ENCODE measurements at places on chromosomes 7 and 10.

DNA sequence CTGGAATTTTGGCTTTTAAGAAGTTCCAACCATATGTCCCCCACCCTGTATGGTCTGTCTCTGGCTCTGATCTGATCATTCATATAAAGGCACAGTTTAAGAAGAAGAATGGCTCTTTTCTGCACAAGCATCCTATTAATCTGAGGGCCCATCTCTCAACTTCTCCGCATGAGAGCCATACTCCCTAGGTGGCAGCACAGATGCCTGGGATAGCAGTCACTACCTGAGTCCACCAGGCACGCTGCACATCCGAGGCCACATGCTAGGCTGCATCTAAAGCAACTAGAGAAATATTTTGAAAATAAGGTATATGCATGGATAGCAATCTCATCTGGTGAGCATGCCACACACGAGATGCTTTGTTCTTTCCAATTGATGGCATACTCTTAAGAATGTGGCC lies 565.5 kb downstream of the PARD3 start:
- no peak for DNase-seq

- DNase-seq: no peak
These were observed 41.0 kb upstream of the RAPGEF5 start for GRCh38 chr7:22397981-22398380.

DNA sequence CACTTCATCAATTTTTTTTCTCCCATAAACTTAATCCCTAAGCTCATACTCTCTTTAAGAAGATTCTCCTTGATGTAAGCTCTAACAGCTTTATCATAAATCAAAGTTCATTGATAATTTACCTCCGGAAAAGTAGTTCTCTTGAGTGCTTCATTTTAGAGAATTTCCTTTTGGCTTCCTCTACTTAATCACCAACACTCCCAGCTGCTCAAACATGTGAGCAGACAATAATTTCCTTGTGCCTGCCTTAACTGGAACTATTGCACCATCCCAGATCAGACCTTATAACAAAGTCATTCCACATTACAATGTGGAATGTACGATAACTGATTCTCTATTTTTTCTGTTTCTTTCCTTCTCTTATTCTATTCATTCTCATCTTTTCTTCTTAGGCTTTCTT lies 5.9 kb downstream of the FEZF1 start:
- DNase-seq: no peak

DNA sequence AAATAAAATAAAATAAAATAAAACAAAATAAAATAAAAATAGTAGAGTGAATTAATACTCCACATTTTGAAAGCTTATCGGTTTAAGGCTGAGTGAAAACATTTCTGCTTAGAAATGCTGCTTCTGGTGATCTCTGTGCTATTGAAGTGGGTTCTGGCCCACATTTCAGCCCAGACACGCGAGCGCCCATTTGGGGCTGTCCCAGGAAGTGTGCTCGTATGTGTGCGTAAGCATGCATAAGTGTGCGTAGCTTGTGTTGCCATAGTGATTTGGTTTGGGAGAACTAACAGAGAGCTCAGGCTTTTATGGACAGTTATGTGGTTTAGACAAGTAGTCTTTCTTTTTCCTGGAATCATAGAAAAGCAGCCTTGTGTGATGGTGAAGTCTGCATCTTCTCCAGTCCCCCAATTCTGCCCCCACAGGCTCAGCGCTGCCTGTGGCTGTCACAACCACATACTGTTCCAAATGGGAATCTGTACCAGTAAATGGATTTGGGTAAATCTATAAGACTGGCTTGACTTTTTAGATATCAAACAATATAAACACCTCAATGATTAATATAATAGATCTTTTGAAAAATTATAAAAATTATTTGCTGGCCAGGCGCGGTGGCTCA lies 29.8 kb upstream of the PURB start:
- peak; percentile 49 for DNase-seq

- no peak for DNase-seq
These were observed 555.3 kb downstream of the DNAJB9 start for GRCh38 chr7:109125001-109125400.

DNA sequence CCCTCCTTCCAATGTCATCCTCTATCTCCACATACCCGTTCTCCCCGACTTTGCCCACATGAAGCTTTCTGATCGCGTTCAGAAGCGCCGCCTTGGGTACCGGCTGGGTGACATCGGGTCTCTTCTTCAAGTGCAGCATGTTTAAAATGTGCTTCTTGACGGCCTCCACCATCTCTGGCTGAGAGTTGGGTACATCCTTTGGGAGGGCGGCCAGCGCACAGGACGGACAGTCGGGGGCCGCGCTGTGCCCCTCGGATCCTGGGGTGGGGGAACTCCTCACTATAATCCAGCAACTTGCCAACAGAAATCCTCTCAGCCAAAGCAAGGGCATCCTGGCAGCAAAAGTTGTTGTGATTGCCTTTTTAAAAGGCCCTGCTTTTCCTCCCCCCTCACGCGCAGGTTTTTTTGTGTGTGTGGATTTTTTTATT lies 2.8 kb downstream of the INHBA start:
- no peak for DNase-seq

GRCh38 chr10:36266923-36267322 lies 624.8 kb upstream of the FZD8 start:
- DNase-seq: no peak

DNA sequence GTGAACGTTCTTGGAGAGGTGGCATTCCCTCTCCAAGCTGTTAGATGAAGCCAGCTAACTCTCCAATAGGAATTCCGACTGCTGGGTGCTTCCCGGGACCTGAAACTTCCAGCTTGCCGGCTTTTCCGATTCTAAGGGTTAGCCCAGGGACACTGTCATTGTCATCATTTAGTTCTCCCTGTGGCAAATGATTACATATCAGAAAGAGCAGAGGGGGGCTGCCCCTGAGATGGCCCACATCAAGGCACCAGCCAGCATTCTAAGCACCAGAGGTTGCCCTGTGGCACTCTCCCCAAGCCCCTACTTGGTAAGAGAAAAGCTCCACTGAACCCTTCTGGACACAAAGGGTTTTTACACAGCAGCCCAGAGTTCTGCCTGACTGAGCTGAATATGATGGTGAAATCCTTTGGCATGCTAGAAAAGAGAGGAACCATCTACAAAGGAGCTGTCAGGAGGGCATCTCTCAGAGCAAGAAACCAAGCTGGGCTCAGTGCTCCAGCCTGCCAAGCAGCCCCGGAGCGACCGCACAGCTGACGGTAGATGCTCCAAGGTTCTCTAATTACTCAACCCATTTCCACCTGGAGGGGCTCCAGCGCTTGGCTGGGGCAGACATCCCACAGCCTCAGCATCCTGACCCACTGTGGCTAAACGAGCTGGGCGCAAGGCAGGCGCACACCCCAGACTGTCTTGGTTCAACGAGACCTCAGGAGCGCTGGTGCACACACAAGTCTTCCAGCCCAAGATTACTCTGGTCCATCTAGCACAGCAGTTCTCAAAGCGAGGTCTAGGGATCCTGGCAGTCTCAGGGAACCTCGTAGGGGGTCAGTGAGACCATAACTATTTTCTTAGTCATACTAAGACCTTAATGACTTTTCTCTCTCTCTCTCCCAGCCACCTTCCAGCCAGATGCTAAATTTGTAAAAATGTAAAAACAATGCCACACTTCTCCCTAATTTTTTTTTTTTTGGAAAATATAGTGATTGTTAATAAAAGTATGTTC lies 160.5 kb downstream of the GFRA1 start:
- DNase-seq: no peak

DNA sequence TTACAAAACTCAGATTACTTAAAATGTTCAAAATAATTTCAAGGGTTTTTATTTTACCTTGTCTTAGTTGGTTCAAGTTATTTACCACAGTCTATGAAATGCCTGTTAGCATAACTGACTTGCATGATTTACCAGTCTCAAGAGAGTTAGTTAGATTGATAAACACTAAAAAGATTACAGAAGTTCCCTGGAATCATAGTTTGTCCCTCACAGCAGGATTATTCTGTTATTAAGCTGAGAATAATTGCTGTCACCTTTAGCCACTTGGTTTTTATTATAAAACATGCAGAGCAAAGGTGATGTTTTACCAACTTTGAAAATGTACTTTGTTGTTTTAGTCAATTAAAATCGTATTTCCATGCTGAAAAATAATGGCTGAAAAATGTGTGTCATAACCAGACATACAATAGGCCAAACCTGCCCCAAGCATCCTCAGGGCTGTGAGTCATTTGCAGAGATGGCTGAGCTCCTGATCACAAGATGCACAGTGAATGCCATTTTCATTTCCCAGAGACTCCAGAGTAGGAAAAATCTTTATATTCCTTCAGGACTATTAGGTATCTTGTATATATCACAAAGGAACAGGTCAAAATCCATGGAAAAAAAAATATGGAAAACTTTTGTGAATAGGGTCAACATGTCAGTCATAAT lies 87.8 kb upstream of the DKK1 start:
- no peak for DNase-seq

DNA sequence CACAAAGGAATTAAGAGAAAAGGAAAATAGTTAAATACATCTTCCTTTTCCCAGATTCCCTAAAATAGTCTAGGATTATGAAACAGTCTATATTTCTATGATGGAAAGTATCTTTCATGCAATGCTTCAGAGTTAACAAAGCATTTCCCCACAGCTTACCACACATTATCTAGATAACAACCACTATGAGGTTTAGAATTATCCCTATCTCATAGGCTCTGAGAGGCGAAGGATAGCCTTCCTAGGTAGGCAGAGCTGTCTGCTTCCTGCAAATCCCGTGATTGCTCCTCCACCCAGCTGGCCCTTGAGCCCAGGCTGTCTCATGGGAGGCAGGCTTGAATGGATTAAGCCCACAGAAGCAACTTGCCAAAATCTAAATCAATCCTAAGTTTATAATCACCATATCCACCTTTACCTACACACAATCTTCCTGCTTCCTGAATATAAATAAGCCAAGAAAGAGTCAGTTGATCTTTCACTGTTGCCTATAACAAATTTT lies 321.4 kb upstream of the AOAH start:
- no peak for DNase-seq

- no peak for DNase-seq
These were observed 58.6 kb upstream of the ANK3 start for GRCh38 chr10:60448246-60448645.

GRCh38 chr10:1551636-1552338 lies 185.5 kb downstream of the ADARB2 start:
- no peak for DNase-seq

- DNase-seq: no peak
These were observed 49.2 kb downstream of the RHOBTB1 start for GRCh38 chr10:60894786-60895185.

- no peak for DNase-seq
These were observed 7.3 kb upstream of the CABCOCO1 start for GRCh38 chr10:61655335-61655851.

- DNase-seq: no peak
These were observed 124.0 kb upstream of the SAMD8 start for GRCh38 chr10:74987339-74988053.

DNA sequence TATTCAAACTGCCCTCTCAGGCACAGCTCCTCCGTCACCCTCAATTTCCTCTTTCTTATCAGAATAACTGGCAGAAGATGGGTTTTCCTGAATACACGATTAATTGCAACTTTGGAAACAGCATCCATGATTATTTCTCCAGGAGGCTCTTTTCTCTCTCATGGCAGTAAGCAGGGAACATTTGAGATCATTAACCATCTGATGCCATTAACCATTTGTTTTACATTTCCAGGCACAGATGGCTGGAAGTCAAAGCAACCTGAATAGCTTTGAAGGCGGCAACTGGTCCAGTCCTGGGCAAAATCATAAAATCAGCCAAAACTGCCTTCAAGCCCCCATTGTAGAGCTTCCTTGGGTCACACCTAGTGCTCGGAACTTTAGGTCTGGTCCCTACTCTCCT lies 289.5 kb upstream of the AOAH start:
- DNase-seq: no peak

DNA sequence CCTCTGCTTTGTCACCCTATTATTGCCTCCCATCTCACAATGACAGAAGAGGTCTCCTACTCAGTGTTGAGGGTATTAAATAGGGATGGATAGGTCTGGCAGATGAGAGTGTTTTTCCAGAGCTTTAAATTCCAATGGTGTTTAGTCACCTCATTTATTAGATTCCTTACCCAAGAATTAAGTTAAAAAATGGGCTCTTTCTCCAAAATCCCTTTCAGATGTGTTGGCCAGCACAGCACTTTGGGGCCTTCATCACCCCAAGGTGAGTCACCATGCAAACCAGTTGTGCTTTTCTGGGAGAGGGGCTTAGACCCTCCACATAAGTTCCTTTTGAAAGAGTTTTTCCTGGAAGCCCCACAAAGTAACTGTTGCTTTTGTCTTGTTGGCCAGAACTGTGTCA lies 78.4 kb downstream of the CYP26A1 start:
- no peak for DNase-seq

- DNase-seq: no peak
These were observed 13.5 kb downstream of the GHRHR start for GRCh38 chr7:30977222-30977621.

- DNase-seq: no peak
These were observed 5.9 kb upstream of the GARIN1A start for GRCh38 chr7:128666200-128666599.

DNA sequence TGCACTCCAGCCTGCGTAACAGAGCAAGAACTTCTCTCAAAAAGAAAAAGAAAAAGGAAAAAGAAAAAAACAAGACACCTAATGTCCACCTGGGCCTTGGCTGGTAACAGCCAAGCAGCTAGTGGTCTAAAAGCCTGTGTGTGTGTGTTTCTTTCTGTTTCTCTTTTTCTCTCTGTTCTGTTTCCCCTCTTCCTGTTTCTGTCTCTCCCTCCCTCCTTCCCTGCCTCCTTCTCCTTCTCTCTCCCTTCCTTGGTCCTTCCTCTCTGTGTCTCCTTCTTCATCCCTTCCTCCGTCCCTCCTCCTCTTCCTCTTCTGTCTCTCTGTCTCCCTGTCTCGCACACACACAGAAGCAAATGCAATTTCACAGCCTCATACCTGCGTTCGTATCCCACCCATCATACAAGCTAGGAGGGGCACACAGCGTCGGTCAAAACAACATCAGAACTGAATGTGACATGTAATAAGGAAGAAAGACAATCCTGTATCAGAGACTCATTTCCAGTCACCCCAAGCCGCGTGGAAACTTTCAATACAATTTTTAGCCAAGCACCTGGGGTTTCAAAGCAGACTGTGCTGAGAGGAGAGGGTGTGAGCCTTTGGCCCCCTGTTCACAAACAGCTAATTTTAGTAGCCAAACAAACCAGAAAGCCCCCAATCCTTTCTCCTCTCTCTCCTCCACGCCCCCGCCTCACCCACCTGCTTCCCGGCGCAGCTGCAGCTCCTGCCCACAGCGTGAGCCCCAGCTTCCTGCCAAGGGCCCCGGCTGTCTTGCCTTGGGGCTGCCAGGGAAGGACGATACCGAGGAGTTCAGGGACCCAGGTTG lies 50.2 kb upstream of the GNA12 start:
- DNase-seq: peak; percentile 58

- DNase-seq: no peak
These were observed 90.3 kb downstream of the CPED1 start for GRCh38 chr7:121078701-121079227.

- DNase-seq: no peak
These were observed 42.5 kb upstream of the KMT2E start for GRCh38 chr7:104971290-104972071.

DNA sequence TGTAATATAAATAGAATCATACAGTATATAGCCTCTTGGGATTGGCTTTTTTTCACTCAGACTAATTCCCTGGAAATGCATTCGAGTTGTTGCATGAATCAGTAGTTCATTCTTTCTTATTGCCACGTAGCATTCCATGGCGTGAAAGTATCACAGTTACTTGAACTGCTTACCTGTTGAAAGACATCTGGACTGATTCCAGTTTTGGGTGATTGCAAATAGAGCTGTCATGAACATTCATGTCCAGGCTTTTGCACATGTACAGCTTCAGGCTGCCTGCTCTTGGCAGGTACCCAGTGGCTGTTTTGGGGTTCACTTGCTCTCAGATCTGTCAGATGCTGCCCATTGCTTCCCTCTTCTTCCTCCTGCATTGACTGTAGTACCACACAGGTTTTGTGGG lies 54.9 kb downstream of the LRGUK start:
- DNase-seq: no peak

Measured in activated CD4-positive, alpha-beta T cell treated with anti-CD3 and anti-CD28 coated beads, Interleukin-2, amount 50 U/mL, for 16 hours (primary cell).